ENCODE measurements at places on chromosomes 12 and 14.
A peak's percentile ranks its signal among the peaks of the same experiment; 100 is the strongest.

- no peak for DNase-seq
Observed at GRCh38 chr14:70780396-70781075, 28.8 kb downstream of the MAP3K9 start.

- DNase-seq = no peak
Observed at GRCh38 chr12:38141239-38141638, 175.3 kb upstream of the ALG10B start.

GRCh38 chr12:119447126-119447525 is 112.6 kb downstream of the CCDC60 start:
- DNase-seq = no peak

GRCh38 chr12:101995684-101996083 is 66.1 kb downstream of the WASHC3 start:
- no peak for DNase-seq

- DNase-seq = no peak
Observed at GRCh38 chr14:67820428-67820971, 921 bp downstream of the RAD51B start.

DNA sequence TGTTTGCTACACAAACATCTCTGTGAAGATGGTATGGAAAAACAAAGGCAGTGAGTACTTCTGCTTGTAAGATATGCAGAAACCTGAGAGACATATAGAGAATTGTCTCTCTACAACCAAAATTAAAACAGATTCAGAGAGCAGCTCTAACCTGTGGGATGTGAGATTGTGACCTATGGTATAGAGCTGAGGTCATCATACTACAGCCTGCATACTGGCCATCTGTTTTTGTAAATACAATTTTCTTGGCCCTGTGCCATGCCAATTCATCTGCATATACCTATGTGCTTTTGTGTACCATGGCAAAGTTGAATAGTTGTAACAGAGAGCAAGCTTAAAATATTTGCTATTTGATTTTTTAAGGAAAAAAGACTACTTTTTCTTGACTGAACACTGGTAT is 99.6 kb downstream of the LMO3 start:
- DNase-seq = no peak

GRCh38 chr12:120750806-120751205 is 25.2 kb downstream of the ACADS start:
- DNase-seq = no peak

DNA sequence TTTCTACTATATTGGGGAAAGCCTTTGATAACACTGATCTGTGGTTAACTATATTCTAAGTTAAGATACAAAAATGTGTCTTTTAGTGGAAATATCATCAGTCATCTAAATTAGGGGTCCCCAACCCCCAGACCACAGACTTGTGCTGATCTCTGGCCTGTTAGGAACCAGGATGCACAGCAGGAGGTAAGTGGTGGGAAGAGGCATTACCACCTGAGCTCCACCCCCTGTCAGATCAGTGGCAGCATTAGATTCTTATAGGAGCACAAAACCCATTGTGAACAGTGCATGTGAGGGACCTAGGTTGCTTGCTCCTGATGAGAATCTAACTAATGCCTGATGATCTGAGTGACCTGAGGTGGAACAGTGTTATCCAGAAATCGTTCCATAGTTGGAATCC is 28.3 kb upstream of the LIN7A start:
- no peak for DNase-seq

- DNase-seq = no peak
Observed at GRCh38 chr14:31596342-31597095, 35.3 kb downstream of the NUBPL start.

- DNase-seq = no peak
Observed at GRCh38 chr12:25433581-25434325, 119.3 kb downstream of the LMNTD1 start.

- no peak for DNase-seq
Observed at GRCh38 chr12:55722948-55723347, 2.8 kb downstream of the RDH5 start.

DNA sequence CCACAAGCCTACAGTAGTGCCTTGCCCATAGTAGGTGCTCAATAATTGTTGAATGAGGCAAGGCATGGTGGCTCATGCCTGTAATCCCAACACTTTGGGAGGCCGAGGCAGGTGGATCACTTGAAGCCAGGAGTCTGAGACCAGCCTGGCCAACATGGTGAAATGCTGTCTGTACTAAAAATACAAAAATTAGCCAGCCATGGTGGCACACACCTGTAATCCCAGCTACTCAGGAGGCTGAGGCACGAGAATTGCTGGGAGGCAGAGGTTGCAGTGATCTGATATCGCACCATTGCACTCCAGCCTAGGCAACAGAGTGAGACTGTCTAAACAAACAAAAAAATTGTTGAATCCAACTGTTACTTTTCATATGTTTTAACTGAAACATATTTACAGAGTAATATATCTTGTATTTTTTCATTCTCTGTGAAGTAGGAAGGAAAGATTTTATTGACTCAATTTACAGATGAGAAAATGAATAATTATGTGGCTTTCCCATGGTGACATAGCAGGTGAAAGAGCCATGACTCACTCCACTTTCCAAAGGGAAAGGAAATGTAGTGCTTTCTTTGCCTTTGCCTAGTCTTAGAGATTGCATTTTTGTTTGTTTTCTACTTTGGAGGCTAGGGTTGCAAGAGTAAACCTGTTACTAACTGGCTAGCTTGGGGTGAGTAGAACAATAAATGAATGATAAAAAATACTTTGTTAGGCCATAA is 95.4 kb upstream of the SLC38A4 start:
- peak; percentile 11 for DNase-seq

DNA sequence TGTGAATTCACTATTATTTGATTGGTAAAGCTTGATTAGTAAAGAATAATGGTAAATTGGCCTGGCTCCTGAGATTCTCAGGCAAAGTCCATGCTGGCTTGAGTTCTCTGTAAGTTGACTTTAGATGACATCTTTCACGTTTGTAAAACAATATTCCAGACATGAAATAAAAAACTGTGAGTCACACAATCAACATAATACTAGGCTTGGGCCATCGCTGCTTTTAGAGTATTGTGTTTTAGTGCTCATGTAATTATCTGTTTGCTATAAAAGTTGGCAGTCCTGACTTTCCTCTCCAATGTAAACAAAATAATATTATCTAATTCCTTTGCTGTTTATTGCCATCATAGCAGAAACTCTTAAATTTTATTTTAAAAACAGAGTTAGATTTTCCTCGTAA is 3.9 kb upstream of the TBC1D30 start:
- DNase-seq = no peak

- DNase-seq = no peak
Observed at GRCh38 chr14:95156161-95157047, 925 bp downstream of the DICER1 start.

DNA sequence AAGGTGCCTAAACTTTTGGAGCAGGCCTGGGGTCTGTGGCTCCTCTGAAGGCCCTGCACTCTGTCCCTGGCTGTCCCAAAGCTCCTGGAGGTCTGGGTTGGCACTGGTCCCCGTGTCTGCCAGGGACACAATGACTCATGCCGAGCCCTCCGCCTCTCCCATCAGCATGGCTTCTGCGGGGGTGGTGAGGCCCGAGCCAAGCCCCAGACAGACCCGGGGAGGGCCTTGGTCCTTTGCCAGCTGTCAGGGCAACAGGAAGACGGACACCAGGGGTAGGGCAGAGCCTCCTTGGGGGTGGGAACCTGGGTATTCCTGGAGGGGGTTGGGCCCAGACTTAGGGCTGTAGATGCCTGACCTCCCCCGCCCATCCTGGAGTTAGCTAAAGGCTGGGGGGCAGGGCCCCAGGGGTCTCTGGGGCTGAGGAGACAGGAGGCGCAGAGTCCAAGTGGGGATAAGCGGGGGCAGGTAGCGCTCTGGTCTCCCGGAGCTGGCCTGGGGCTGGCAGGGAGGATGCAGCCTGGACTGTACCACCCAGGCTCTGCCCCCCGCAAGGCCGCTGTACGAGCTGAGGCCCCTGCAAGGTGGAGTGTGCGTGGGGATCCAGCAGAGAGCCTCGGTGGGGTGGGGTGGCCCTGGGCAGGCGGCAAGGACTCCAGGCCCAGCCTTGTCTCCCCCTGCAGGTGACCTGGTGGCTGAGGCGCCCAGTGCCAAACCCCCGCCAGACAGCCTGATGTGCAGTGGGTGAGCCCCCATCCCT is 16.4 kb upstream of the PUS1 start:
- DNase-seq = no peak

- no peak for DNase-seq
Observed at GRCh38 chr12:91103624-91104023, 7.7 kb downstream of the LUM start.

- DNase-seq = no peak
Observed at GRCh38 chr14:90628825-90629224, 187.4 kb downstream of the TTC7B start.

GRCh38 chr12:121827351-121828099 is 23.7 kb downstream of the SETD1B start:
- no peak for DNase-seq

GRCh38 chr14:51202914-51203665 is 37.0 kb upstream of the TMX1 start:
- no peak for DNase-seq

- DNase-seq = no peak
Observed at GRCh38 chr12:7221486-7221885, 32.0 kb downstream of the PEX5 start.

DNA sequence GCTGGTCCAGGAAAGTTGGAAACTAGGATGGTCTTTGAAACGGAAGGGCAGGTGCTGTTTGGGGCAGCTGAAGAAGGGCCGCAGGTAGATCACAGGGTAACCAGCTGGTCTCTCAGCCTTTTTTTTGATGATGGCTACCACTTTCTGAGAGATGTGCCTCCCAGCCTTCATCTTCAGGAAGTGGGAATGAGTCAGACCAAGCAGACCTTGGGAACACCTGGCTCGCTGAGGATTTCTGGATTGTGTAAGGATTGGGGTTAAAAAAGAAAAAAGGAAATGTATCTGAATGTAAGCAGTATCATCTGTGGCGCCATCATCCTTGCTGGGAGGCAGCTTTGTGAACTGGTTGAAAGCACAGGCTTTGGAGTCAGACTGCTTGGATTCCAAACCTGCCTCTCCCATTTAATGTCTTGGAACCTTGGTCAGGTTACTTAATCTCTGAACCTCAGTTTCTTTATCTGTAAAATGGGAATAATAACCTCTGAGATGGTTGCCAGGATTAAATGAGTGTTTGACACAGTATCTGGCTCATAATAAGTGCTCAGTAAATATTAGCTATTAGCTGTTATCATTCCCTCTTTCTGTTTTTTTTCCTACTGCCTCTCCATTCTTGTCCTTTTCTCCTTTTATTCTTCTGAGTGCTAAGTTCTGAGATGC is 1.7 kb downstream of the PRPF40B start:
- DNase-seq = peak; percentile 27

DNA sequence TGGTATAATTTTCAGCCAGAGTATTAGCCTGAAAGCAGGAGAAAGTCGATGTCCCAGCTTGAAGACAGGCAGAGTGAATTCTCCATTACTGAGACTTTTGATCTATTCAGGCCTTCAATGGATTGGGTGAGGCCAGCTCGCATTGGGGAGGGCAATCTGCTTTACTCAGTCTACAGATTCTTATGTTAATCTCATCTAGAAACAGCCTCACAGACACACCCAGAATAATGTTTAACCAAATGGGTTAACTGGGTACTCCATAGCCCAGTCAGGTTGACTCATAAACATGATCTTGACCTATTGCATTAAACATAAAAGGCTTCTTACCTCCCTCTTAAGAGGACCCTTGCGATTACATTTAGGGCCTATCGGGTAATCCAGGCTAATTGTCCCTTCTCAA is 118.0 kb downstream of the KTN1 start:
- no peak for DNase-seq

- DNase-seq = no peak
Observed at GRCh38 chr14:26963711-26964110, 365.9 kb upstream of the NOVA1 start.

GRCh38 chr14:25464078-25464477 is 414.1 kb upstream of the STXBP6 start:
- DNase-seq = no peak

DNA sequence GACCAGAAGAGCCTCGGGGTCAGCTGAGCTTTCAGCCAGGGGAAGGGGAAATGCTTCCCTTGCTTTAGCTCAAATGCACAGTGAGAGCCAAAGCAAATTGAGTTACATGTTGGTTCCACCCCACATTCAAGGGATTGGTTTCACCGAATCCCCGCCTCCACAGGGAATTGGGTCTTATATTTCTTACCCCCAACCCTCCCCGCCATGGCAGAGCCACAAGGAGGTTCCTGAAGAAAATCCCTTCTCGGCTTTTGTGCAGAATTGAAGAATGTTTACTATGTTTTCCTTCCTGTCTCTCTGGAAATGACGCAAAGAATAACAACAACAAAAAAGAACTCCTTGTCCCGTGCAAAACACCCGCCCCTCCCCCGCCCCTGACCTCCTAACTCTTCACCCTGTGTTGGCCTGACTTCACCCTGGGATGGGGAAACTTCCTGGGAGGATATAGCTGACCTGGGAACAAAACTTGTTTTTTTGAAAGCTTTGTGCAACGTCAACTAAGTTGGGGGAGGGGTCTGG is 21.9 kb upstream of the CIPC start:
- DNase-seq = no peak

GRCh38 chr14:99360774-99361595 is 89.0 kb upstream of the BCL11B start:
- no peak for DNase-seq

- no peak for DNase-seq
Observed at GRCh38 chr14:65210118-65210821, 108.0 kb upstream of the MAX start.

- DNase-seq = no peak
Observed at GRCh38 chr14:28709571-28710305, 56.8 kb upstream of the FOXG1 start.

DNA sequence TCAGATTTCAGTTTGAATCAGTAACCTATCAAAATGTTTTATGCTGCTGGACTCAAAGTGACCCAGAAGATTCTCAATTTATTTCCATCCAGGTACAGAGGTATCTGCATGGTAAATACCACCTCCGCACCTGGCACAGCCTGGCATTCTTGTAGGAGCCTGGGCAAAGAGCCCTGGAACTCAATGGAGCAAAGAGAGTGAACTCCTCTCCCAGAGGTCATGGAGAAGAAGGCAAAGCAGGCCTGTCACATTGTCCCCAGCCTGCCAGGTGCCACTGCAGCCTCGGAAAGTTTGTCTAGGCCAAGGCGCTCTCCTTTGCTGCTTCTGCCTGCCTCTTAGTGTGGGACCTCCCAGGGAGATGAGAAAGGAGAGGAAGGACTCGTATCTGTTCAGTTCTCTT is 319.8 kb downstream of the ZFP36L1 start:
- DNase-seq = no peak

Data from SW 1271 (cell line).